ENCODE measurements at places on chromosomes 4 and X.

DNA sequence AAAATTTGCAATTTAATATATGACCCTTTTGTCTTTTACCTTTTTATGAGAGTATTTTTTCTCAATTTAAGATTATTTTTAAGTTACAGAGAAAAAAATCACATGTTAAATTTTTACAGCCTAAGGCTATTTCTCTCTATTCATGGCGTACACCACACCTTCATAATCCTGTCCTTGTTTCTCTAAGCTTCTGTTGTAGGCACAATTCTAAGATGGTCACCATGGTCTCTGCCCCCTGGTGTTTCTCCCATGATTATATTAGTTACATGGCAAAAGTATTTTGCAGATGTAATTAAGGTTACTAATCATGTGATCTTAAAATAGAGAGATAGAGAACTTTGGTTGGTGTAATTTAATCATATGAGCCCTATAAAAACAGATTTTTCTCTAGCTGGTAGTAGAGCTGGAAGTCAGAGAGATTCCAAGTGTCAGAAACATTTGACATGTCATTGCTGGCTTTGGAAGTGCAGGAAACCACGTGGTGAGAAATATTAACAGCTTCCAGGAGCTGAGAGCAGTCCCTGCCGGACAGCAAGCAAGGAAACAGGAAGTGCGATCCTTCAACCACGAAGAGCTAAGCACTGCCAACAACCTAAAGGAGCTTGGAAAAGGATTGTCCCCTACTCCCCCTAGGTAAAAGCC, 89.8 kb downstream of the EIF4E start:
- no peak for DNase-seq

GRCh38 chr4:62226082-62226481, 1026.0 kb downstream of the ADGRL3 start:
- no peak for DNase-seq

GRCh38 chr4:42954963-42955669, 62.6 kb downstream of the GRXCR1 start:
- DNase-seq: no peak

GRCh38 chr4:182808673-182809416, 108.3 kb downstream of the DCTD start:
- peak; percentile 40 for DNase-seq

DNA sequence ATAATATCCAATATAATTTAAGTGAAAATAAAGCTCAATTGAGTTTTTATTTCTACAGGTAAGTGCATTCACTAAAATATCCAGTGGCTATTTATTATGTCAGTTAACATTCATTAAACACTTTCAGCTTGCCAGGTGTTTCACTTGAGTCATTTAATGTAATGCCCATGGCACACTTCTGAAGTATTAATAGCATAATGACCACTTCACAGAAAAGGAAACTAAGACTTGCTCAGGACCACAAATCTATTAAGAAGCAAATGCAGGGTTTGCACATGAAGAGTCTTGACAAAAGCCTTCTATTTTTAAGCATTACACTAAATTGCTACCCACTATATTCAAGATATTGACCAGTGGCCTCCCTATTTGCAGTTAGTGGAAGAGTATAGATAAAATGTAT, 612.7 kb downstream of the KCTD8 start:
- DNase-seq: no peak

- no peak for DNase-seq
Measured at GRCh38 chr4:177339477-177340374, 30.1 kb downstream of the NEIL3 start.

GRCh38 chr4:156734965-156735895, 236.4 kb downstream of the PDGFC start:
- DNase-seq: no peak

GRCh38 chrX:84046403-84046984, 141.5 kb downstream of the RPS6KA6 start:
- DNase-seq: peak; percentile 28

DNA sequence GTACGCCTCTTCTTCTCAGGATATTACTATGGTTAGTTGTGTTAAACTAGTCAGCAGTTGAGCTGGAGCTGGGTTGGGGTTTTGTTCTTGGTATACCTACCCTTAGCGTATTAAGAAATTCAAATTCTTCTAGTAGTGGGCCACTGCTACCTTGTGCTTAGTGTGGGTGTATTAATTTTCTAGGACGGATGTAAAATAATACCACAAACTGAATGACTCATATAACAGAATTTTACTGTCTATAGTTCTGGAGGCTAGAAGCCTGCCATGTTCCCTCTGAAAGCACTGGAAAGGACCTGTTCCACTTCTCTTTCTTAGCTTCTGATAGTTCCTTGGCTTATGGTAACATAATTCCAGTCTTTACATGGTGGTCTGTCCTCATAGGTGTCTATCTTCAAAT, 1274.7 kb downstream of the ADGRL3 start:
- no peak for DNase-seq

GRCh38 chrX:150052226-150052625, 113.9 kb upstream of the EOLA2 start:
- DNase-seq: no peak

- no peak for DNase-seq
Measured at GRCh38 chr4:144411700-144412099, 234.3 kb upstream of the HHIP start.

- DNase-seq: no peak
Measured at GRCh38 chrX:109911046-109911445, 91.9 kb upstream of the TMEM164 start.

DNA sequence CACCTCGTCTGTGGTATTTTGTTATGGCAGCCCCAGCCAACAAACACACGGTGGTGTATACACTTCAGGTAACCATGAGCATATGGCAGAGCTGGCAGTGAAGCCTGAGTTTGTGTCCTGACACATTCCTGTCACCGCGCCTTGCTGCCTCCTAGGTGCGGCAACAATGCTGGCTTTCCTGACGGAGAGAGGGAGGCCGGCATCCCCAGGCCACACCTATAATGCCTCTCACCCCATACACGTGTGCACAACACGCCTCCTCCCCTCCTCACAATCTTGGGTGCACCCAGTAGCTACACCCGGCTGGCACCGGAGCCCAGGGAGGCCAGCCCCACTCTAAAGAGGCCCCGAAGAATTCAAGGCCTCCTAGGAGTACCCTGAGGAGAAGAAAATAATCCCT, 158.5 kb downstream of the NSUN7 start:
- no peak for DNase-seq

- no peak for DNase-seq
Measured at GRCh38 chr4:151715881-151716280, 44.9 kb downstream of the GATB start.

GRCh38 chr4:13605330-13605729, 22.2 kb downstream of the BOD1L1 start:
- DNase-seq: no peak

GRCh38 chr4:11791797-11792196, 363.1 kb upstream of the HS3ST1 start:
- DNase-seq: no peak

GRCh38 chrX:134683351-134684005, 25.2 kb upstream of the PLAC1 start:
- no peak for DNase-seq

DNA sequence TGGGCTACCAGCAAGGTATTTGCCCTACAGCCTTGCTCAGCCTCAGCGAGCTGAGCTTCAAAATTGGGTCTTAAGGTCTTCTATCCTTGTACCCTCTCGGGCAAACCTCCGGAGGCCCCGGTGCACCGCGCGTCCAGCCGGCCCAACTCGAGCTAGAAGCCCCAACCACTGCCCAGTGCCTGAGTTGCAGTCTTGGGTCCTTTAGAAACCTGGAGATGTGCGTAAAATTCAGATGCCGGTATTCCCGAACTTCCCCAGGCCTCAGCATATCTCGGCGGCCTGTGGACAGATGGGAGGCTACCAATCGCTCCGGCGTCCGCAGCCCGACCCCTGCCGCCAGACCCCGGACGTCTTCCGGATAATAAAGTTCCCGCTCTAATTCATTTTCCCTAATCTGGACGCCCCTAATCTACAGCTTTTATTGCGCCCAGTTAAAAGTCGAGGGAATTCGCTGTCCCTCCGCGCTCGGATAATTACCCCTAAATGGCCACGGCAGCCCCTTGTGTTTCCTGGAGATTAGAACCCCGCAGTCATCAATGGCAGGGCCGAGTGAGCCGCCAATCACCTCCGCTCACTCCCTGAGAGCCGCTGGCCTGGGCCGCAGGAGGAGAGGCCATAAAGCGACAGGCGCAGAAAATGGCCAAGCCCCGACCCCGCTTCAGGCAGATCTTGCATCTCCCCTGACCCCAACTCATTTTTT, 1.5 kb upstream of the MSX1 start:
- DNase-seq: no peak

- no peak for DNase-seq
Measured at GRCh38 chr4:20615486-20616260, 84.6 kb upstream of the PACRGL start.

Data from CD4-positive, alpha-beta T cell treated with Interleukin-6 for 4 hours (primary cell).